ENCODE measurements at places on chromosomes 13 and 19.

DNA sequence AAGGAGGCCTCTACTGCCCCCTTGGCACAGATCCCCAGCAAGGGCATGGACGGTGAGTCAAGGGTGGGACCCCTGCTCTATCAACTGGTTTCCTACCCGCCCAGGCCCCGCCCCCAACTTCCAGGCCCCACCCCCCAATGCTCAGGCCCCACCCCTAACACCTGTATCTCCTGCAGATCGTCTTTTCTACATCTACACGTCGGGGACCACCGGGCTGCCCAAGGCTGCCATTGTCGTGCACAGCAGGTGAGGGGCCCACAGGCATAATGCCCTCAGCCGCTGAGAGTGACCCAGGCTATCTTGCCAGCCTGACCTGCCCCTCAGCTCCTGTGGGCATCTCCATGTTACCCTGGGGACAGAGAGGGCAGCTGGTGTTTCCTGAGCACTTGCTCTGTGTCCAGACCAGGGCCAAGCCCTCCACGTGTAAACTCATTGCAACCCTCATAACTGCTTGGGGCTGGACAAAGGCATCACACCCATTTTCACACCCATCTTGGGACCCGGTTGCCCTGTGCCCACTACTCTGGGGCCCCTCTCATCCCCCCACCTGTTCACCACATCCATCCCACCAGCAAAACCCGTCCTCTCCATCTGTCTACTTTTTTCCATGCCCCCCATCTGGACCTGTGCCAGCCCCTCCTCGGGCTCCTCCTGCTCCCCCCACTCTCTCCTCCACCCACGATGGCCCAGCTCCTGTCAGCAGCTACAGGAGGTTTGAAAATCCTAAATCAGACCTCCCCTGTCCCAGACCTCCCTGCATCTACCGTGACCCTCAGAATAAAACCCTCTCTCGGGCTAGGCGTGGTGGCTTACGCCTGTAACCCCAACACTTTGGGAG, 17.2 kb downstream of the SLC27A1 start:
- DNase-seq: no peak

DNA sequence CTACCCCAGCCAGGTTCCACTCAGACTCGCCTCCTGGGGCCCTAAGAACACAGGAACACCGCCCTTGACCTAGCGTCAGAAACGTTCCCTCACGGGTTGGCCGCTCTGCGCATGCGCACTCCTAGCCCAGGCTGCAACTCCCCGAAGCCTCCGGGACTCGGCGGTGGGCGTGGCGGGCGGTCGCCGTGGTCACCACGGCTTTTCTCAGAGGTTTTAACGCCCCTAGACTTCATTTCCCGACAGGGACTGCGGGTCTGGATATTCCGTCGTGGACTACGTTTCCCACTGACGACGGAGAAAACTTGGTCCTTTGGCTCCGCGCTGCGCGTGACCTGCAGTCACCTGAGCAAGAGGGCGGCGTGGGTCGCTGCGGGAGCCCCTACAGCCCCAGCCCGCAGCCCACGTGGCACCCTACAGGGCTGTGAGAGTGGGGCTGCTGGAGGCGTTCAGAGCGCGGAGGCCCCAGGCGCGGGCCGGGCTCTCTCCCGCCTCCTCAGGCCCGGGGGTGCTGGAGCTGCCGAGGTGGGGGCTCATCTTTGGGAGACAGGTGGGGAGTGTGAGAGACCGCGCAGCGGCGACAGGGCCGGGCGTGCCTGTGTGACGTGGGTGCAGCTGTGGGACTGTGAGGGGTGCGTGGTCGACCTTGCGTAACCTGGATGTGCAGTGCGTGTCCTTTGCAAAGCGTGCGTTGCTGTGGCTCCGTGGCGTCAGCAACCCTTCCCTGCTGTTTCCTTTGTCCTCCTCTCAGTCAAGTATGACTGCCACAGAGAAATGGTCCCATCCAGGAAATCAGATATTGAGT, 38.0 kb upstream of the ZNF573 start:
- DNase-seq: peak; percentile 88

DNA sequence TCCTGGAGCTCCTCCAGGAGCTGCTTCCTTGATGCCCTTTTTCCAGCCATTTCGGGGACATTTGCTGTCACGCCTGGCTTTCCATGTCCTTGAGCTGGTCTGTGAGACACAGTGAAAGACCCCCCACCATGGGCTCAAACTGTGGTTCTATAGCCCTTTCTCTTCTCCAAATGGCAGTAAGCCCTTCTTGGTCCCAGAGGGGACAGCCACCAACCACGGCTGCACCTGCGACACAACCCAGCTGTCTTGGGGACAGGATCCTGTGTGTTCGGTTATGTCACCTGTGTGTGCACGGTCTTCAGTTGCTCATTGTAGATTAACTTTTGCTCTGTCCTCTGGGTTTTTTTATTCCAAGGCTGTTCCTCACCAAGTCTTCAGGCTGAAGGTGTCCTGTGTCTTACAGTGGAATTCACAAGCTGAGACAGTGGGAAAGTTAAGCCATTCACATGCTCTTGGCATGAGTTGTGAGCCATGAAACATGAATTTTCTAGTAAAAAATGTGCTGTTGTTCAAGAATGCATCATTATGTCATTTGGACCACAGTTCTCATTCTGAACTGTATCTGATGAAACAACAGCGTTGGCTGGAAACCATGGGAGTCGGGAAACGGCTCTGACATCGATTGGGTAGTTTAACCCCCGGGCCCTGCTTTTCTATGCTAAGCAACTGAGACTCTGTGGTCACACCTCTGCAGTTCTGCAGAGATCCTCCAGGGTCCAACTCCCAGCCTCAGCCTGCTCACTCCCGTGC, 129.5 kb upstream of the MCF2L start:
- DNase-seq: no peak

DNA sequence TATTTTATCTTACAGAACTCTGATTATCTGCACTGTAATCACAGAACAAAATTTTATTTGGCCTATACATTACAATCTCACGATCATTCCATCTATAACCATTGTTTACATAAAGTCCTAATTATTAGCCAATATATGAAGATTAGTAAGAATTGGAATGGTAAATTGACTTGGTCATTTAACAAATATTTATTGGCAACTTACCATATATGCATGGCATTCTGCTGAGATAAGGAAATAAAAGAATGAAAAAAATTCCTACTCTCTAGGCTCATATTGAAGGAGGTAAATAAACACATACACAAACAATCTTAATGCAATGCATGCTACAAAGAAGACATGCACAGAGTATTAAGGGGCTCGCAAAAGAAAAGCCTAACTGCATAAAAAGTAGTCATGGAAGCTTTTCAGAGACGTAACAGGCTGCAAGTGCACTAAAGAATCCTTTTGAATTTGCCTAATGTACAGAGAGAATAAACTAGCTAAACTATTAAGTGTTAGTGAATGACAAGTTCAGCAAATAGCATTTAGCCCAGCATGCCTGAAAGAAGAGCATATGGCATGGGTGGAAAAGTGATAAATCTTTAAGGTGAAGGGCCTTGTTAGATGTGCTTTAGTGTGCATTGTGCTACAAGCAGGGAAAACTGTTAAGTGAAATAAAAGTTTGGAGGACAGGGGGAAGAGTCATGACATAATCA, 1131.1 kb downstream of the PCDH9 start:
- DNase-seq: no peak

GRCh38 chr19:595326-596262, 5.9 kb downstream of the HCN2 start:
- DNase-seq: no peak

GRCh38 chr13:61916483-61916882, 500.8 kb upstream of the PCDH20 start:
- DNase-seq: no peak

DNA sequence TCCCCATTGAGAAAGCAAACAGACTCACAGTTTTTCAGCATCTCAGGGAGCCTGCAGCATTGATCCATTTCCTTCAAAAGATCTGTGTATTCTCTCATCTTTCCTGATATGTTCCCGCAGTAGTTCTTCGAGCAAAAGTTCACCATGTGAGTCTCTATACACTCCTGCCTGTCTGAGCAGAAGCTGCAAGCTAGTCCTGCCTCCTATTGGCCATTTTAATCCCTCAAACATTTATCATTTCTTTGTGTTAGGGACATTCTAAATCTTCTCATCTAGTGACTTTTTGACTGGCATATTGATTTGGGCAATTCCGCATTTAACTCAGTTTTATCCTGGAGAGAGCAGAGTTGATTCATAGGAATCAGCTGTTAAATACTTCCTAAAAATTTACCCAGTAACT, 660.4 kb upstream of the KLF12 start:
- DNase-seq: no peak
